ENCODE measurements at places on chromosomes 2 and 18. TPM values are rescaled to one million over a fixed set of nuclear protein-coding genes. Genes with fewer than 3 reads are reported as not detected.

Gene SH3RF3
- 13.0 TPM for total RNA-seq

Gene C2orf66
- not detected for total RNA-seq

Gene PAX8
- total RNA-seq = 1.3 TPM

GRCh38 chr18:1017227-1018058 is 112.8 kb downstream of the ADCYAP1 start:
- no peak for DNase-seq

- DNase-seq = peak; percentile 60
Measured at GRCh38 chr2:65608466-65608865, 176.1 kb upstream of the SPRED2 start.

DNA sequence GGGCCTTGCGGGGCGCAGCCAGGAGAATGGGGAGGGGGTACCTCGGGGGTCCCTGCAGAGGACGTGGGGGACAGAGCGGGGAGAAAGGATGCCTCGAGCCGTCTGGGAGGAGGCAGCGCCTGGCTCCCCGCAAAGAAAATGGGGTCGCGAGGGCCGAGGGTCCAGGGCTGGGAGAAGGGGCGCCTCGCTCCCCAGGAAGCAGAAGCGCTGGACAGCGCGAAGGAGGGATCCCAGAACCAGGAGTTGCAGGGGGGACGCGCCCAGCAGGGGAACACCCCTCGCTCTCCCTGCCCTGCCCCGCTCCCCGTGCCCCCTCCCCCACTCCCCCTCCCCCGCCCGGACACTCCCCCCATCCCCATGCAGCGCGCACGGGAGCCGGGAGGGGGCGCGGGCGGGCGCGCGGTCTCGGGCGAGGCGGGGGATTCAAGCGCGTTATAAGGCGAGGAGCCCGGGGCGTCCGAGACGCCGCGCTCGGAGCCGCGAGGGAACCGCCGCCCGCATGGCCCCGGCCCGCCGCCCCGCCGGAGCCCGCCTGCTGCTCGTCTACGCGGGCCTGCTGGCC is at the start of gene ERFE:
ERFE (plus strand) TSS at position 462 of the 562 bp plus-strand sequence; CDS start at position 500, 38 bp downstream.
- DNase-seq = no peak

DNA sequence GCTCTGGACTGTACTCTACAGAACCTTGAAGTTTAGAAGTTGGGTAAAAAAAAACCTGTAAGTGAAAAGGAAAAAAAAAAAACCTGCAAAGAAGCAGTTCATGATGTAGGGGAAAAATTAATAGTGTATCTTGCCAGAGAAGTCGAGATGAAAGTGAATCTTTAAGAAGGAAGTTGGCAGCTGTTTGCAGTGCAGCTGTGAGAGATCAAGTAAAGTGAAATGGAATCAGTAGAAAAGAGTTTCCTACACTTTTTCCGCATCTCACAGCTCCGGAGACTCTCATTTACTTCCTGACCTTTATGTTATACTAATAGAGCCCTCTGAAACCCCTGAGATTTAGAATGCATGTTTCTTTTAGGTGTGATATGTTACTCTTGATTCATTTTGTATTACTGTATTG is 19.2 kb downstream of the RNMT start:
- no peak for DNase-seq

DNA sequence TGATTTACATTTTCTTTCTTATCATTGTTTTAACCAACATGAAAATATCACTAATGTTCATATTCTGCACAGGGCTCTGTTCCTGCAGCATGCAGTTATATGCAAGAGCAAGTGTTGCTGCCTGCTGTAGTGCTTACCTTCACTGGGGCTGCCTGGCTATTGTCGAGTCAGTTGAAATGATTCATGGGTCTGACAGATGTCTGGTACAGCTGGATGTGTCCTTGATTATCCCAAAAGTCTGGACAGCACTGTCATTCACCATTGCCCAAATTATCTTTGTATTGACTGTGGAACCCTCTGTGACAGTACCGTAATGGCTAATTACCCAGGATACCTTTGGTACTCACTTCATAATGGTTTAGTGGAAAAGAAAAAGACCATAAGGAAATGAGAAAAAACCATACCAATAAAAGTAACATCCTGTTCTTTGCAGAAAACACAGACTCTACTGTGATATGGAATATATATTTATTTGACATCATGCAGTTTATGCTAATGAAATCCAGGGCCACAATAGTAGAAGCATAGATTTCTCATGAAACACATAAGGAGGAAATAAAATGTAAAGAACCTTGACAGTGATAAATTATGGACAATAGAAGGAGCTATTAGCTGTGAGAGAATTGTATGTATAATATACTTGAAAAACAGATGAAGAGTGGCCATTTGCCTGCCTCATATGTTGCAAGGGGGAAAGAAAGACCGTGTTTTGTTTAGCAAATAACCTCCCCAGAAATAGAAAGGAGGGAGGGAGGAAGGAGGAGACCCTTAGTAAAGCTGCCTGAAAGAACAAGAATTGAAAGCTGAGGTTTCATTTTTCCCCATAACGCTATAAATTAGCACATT is 249.8 kb upstream of the ATP5MC3 start:
- DNase-seq = no peak

GRCh38 chr18:52403291-52404021 is 63.5 kb downstream of the DCC start:
- no peak for DNase-seq

DNA sequence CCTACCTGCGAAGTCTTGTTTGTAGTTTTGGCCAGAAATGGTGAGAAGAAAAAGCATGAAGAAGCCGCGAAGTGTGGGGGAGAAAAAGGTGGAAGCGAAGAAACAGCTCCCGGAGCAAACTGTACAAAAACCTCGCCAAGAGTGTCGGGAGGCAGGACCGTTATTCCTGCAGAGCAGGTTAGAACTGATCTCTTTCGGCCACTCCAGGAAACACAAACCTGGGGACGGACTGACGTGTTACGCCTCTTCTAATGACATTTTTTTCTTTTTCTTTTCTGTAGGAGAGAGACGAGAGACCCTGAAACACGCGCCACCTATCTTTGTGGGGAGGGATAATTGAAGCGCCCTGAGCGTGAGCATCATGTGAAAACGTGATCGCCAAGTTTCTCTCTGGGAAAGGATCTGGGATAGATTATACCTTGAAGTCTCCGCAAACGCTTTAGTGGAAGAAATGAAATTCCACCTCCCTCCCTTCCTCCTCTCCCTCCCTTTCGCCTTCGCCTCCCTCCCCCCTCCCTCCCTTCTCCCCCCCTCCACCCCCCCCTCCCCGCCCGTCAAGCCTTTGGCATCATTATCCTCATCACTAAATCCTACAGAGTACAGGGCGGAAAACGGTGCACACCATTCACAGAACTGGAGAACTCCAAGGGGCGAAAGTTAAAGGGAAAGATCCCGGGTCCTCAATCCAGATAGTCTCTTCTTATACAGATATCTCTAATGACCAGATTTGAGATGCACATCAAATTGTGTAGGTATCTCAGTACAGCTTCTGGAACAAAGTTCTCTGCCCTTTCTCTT is at the start of gene ZEB2:
ZEB2 (minus strand) TSS at position 186 of the 798 bp plus-strand sequence. CDS start 2,769 bp downstream, outside the sequence.
- no peak for DNase-seq

- no peak for DNase-seq
Measured at GRCh38 chr2:42048299-42049220, 739 bp downstream of the PKDCC start.

- no peak for DNase-seq
Measured at GRCh38 chr2:151264157-151264825, 2.6 kb upstream of the RBM43 start.
